ENCODE measurements at places on chromosomes 12 and 14.

GRCh38 chr14:43674273-43674672, 832.8 kb downstream of the FSCB start:
- no peak for DNase-seq

DNA sequence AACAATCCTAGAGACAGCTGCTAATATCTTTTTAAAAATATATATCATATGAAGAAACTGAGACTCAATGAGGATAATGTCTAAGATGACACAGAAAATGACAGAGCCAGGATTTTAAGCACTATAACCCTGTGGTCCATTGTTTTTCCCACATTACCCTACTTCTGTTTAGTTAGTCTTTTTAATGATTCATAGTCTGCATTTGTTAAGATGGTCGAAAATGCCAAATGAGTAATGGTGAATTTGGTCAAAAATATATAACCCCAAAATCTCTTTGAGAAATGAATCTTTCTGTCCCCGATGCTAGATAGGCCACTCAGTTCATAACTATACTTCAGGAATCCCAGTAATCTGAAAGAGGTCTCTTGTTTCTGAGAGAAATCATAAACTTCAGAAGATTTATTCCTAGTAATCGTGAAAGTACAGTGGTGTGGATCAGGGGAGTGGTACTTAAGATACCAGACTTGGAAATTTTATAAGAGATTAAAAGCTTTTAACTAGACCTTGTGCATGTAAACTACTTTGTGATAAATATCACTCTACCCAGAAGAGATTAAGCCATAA, 10.8 kb downstream of the RTRAF start:
- no peak for DNase-seq

DNA sequence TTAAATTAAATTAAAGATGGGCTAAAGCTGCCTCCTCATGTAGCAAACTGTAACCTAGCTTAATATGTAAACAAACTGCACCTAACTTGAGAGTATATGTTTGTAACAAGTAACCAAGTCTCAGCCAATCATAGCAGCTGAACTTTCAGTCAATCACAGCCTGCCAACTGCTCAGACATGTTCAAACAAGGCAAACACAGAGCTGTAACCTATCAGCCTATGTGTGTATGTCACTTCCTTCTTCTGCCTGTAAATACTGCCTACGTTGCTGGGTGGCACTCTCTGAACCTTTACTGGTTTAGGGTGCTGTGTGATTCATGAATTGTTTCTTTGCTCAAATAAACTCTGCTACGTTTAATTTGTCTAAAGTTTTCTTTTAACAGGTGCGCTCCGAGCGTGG, 2.9 kb downstream of the SERPINA6 start:
- DNase-seq, result no peak

GRCh38 chr12:76708296-76708695, 55.6 kb upstream of the ZDHHC17 start:
- DNase-seq, result no peak

DNA sequence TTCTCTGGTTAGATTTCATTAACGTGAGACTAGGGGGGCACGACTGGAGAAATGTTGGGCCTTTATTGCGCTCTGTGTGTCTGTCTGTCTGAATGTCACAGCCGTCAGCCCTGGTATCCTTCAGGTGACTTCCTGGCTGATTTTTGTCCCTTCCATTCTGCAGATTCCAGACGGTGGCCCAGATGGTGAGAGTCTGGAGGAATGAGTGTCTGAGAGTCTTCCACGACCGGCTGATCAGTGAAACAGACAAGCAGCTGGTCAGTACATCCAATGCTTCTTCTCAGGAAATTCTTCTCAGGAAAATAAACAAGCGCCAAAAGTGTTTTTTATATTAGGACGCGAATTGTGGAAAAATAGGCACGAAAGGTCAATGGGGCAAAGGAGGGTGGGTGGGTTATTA, 93.5 kb downstream of the CCDC92 start:
- DNase-seq, result no peak

DNA sequence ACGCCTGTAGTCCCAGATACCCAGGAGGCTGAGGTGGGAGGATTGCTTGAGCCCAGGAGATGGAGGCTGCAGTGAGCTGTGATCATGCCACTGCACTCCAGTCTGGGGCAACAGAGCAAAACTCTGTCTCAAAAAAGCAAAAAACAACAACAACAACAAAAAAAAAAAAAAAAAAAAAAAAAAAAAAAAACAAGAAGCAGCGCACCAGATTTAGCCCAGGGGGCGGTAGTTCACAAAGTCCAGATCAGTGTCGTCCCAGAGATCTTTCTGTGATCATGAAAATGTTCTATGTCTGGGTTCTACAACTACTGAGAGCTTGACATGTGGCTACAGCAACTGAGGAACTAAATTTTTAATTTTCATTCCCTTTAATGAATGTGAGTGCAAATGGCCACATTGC, 27.4 kb downstream of the OAS2 start:
- DNase-seq, result no peak

GRCh38 chr14:64645220-64645892, 58.9 kb upstream of the PLEKHG3 start:
- DNase-seq, result no peak

GRCh38 chr12:119877639-119877948, 474 bp upstream of the CIT start:
- DNase-seq, result no peak

GRCh38 chr14:103057028-103057371, 349 bp downstream of the CDC42BPB start:
- no peak for DNase-seq

GRCh38 chr14:22982477-22983245, at the start of gene AJUBA:
Gene AJUBA (minus strand): TSS chr14:22982551. CDS start chr14:22982266, 285 bp downstream.
- peak; percentile 44 for DNase-seq

DNA sequence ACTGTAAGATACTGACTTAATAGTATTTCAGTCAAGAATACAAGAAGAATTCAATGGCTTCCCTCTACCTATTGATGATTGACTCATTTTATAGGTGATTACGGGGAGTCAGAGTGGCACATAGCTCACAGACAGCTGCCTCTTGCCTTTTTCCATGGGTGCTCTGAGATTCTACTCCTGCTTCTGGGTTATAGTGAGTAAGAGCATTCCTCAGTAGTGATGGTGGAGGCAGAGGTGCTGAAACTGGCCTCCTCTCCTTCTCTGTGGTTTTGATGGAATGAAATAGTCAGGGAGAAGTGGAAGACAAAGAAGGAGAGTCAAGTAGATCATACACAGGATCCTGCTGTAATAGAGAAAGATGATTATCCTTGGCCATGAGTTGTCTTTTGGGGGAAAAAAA, 438.2 kb upstream of the FAR2 start:
- no peak for DNase-seq

DNA sequence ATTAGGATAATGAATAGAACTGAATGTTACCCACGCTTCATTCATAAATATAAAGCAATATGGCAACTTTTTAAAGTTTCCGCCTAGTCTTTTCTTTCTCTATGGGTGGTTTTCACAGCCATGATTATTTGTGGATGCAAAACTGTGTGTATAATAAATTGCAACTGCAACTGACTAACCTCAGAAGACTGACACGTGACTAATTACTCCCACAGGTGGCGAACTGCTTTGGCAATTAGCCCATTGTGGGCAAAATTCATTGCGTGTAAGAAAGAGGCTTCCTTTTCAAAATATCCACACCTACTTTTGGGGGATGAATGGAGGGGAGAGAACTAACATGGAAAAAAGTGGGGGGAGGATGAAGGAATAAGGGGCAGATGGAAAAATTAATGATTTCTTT, 79.0 kb downstream of the SLC25A21 start:
- no peak for DNase-seq

GRCh38 chr14:99524804-99525698, 43.8 kb downstream of the CCNK start:
- no peak for DNase-seq

- no peak for DNase-seq
These were observed 88.7 kb downstream of the RIC8B start for GRCh38 chr12:106863189-106863588.

GRCh38 chr12:60847281-60847680, 1251.5 kb downstream of the SLC16A7 start:
- no peak for DNase-seq

DNA sequence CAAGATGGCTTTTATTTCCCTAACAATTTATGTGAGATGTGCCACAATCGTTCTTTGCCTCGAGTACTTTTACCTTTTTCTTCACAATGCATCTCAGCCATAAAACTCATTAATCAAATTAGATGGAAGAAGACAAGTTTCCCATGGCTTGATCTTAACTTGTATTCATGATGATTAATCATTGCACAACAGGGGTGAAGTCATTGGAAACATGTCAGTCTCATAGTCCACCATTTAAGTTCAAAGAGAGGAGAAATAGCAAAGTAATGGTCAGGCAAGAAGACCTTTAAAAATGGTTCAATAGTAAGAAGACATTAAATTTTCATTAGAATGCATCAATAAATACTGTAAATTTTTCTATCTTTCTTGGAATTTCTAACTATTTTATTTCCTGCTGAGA, 136.3 kb downstream of the FOXG1 start:
- no peak for DNase-seq

DNA sequence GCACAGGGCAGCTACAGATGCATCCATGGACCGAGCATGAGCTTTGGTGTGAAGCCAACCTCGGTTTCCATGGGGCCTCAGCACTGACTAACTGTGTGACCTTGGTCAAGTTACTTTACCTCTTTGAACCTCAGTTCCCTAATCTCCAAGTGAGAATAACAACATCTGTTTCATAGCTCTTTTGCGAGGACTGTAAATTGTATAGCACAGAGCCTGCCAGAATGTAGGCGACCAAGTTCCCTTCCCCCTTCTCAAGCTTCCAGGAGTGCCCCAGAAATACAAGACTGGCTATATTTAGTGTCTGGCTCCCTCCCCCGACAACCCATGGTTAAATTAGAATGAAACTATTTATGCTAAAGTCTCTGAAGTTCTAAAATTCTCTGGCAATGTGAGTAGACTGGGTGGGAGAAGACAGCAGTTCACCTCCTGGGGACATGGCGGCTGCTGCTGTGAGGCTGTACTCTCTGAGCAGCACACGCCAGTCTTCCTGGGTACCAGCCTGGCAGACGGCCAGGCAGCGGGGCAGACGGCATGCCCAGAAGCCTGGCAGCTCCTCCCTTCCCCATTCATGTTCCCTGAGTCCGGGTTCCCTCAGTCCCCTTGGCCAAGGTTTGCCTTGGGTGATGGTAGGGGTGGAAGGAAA, 22.0 kb upstream of the TMED10 start:
- no peak for DNase-seq

DNA sequence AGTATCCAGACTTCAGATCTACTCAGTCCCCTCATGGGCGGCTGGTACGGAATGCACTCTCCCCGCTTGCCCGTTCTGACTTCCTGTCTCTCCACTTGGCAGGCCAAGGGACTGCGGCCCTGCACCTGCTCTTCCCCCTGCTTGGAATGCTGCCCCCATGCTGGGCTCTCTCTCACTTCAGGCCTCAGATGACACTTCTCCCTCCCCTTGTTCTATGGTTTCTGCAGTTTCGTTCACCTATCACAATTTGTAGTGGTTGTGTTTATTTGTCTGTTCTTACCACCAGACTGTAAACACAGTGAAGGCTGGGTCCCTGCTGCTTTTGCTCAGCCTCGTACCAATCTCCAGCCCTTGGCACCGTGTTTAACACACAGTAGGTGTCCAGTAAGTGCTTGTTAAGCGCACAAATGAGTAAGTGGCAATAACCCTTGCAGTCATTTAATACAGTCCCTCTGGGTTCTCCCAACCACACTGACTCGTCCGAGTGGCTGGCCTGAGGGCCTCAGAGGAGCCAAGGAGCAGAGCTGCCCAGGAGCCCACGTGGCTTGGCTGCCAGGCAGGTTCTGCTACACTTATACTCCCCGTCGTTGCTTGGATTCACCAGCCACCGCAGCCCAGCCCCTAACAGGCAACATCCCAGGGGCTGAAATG, 11.8 kb downstream of the SLC6A12 start:
- DNase-seq, result no peak

DNA sequence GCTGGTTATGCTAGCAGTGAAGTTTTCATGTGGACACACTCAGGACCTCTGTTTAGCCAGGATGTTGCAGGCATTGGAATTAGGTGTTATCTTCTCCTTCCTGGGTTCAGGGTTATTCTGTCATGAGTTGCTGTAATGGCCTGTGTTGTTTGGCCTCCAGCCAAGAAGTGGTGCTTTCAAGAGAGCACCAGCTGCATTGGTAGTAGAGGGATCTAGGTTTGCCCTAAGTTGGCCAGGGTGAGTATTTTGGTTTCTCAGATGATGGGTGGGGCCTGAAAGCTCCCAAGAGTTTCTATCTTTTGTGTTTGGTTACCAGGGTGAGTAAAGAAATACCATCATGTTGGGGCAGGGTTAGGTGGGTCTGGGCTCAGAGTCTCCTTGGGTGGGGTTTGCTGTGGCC, 2.7 kb upstream of the GZMH start:
- no peak for DNase-seq

- DNase-seq, result no peak
These were observed 43.3 kb downstream of the BEST3 start for GRCh38 chr12:69655616-69656340.

DNA sequence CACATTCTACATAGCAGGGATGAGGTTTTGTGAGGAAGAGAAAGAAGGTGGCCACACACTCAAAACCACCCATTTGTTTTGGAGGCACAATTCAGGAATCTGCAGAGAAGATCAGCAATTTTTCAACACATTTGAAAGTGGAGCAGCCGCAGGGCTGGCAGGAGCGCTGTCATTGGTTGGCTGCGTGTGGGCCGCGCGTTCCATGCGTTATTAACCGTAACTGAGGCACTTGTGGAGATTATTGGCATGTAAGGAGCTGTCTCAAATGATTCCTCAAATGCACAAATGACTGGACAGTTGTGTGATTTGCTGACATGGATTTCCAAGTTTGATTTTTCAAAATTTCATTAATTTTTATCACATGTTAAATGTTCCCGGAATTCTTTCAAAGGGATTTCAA, 318.5 kb downstream of the TMEM132D start:
- no peak for DNase-seq

GRCh38 chr14:53127832-53128231, 25.3 kb downstream of the DDHD1 start:
- DNase-seq, result no peak

DNA sequence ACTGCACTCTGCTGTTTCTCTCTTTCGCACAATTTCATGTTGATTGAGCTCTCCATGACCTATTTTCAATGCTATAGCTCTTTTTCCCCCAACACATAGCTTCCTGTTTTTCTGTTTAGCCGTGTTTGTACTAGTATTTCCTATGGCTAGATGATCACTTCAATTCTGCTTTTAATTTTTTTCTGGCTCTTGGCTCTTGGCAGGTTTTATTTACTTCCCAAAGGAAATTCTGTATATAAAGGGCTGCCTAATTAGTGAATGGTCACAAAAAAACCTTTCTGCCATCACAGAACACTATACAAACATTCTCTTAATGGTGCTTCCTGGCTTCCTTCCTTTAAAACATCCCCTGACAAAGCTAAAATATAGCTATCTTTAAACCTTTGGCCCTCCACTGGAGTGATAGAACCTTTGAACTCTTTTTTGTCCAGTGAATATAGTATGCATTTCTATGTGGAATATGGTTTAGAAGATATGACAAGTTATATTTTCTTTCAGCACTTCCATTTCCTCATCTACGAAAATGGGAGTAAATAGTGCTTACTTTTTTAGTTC, 88.2 kb downstream of the RASSF9 start:
- DNase-seq, result no peak
